ENCODE measurements at places on chromosomes 7 and 10. TPM values are rescaled to one million over a fixed set of nuclear protein-coding genes. Genes with fewer than 3 reads are reported as not detected.

FAM171A1 gene
- total RNA-seq = 12.1 TPM

FAM25C gene
- not detected for total RNA-seq

C10orf53 gene
- not detected for total RNA-seq

TDRD1 gene
- 0.48 TPM for total RNA-seq

IDI2 gene
- total RNA-seq = not detected

COMTD1 gene
- 10.0 TPM for total RNA-seq

RAB19 gene
- not detected for total RNA-seq

SHTN1 gene
- total RNA-seq = 11.9 TPM

ZNF853 gene
- 11.9 TPM for total RNA-seq

WAPL gene
- total RNA-seq = 28.1 TPM

SPDYE2B gene
- total RNA-seq = not detected

ZNF425 gene
- total RNA-seq = 0.97 TPM

Data from posterior vena cava (tissue), 2 donors.